ENCODE measurements at places on chromosomes 5 and 9.

- H3K27me3 ChIP-seq: peaks cover 27% of the 10 kb centered on the region
- H3K36me3 ChIP-seq: peaks cover 2% of the 10 kb centered on the region
- no peak overlapping the region for H3K4me3 ChIP-seq
- no peak for DNase-seq
- H3K4me1 ChIP-seq: peaks cover 3% of the 10 kb centered on the region
- no peak overlapping the region for H3K27ac ChIP-seq
Observed at GRCh38 chr9:127370672-127371648, 26.0 kb upstream of the SLC2A8 start.

GRCh38 chr5:158272409-158272808 lies 413.5 kb upstream of the CLINT1 start:
- H3K27me3 ChIP-seq: peaks cover 15% of the 10 kb centered on the region
- no peak for DNase-seq
- H3K4me1 ChIP-seq: peaks cover 14% of the 10 kb centered on the region
- no peaks in the 10 kb centered on the region for H3K36me3 ChIP-seq

- peak overlapping the region; percentile 74 for H3K4me3 ChIP-seq
- peaks cover 10% of the 10 kb centered on the region for H3K4me1 ChIP-seq
- no peak for DNase-seq
Observed at GRCh38 chr9:33044677-33045282, 19.7 kb downstream of the DNAJA1 start.

- DNase-seq: no peak
- no peak overlapping the region for H3K27ac ChIP-seq
- peaks cover 38% of the 10 kb centered on the region for H3K4me1 ChIP-seq
- H3K27me3 ChIP-seq: no peaks in the 10 kb centered on the region
- H3K36me3 ChIP-seq: peaks cover 3% of the 10 kb centered on the region
Observed at GRCh38 chr5:148387325-148387724, 3.6 kb downstream of the FBXO38 start.

DNA sequence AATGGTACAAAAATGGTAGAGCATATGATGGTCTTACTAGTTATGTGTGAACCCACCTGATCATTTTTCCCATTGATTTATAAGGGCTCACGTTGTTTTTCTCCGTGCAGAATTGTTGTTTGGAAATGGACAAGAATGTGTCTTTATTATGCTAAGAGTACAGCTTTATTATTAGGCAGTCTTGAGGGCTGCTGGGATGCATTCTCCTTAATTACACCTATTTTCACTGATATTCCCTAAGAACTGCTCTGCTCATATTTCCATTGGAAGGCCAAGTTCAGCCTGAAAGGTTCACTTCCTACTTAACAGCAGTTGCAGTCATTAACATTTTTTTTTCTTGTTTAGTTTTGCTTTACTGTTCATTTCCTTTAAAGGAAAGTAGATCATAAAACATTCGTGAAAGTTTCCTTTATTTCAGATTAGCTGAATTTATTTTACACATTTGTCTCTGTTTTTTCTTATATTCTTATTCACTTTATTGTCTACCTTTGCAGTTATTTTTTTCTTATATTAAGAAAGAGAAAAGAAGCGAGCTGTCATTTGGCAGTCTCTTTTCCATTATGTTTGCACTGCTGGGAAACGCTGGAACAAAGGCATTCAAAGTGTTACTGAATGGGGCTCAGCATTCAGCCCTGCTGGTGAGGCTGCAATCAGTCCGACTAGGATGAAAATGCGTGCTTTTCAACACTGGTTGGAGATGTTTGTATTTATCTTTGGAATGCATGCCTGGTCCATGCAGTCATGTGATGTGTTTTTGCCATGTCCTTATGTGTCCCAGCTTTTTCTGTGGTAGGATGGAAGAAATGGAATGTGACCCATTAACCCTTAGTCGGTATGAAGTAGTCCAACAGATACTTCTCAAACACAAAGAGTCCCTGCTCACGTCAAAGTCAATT lies 602.7 kb upstream of the ZNF608 start:
- no peaks in the 10 kb centered on the region for H3K36me3 ChIP-seq
- no peak for DNase-seq
- peaks cover 19% of the 10 kb centered on the region for H3K4me1 ChIP-seq
- no peaks in the 10 kb centered on the region for H3K27me3 ChIP-seq
- peak overlapping the region; percentile 56 for H3K27ac ChIP-seq

DNA sequence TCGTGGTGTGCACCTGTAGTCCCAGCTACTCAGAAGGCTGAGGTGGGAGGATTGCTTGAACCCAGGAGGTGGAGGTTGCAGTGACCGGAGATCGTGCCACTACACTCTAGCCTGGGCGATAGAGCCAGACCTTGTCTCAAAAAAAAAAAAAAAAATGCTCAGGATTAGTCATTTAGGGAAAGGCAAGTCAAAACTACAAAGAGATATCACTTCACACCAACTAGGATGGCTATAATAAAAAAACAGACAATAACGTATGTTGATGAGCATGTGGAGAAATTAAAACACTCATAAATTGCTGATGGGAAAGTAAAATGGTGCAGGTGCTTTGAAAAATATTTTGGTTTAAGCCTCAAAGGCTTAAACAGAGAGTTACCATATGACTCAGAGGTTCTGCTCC lies 6.3 kb upstream of the ANKRD34B start:
- no peaks in the 10 kb centered on the region for H3K4me1 ChIP-seq
- no peak overlapping the region for H3K27ac ChIP-seq
- no peak overlapping the region for H3K4me3 ChIP-seq

GRCh38 chr9:126293522-126293889 lies 33.1 kb upstream of the MVB12B start:
- H3K4me1 ChIP-seq: no peaks in the 10 kb centered on the region
- H3K27ac ChIP-seq: no peak overlapping the region
- H3K4me3 ChIP-seq: no peak overlapping the region

- no peak overlapping the region for H3K4me3 ChIP-seq
- no peaks in the 10 kb centered on the region for H3K36me3 ChIP-seq
- H3K27me3 ChIP-seq: no peaks in the 10 kb centered on the region
- no peak overlapping the region for H3K27ac ChIP-seq
Observed at GRCh38 chr5:86917117-86917579, 299.4 kb downstream of the COX7C start.

DNA sequence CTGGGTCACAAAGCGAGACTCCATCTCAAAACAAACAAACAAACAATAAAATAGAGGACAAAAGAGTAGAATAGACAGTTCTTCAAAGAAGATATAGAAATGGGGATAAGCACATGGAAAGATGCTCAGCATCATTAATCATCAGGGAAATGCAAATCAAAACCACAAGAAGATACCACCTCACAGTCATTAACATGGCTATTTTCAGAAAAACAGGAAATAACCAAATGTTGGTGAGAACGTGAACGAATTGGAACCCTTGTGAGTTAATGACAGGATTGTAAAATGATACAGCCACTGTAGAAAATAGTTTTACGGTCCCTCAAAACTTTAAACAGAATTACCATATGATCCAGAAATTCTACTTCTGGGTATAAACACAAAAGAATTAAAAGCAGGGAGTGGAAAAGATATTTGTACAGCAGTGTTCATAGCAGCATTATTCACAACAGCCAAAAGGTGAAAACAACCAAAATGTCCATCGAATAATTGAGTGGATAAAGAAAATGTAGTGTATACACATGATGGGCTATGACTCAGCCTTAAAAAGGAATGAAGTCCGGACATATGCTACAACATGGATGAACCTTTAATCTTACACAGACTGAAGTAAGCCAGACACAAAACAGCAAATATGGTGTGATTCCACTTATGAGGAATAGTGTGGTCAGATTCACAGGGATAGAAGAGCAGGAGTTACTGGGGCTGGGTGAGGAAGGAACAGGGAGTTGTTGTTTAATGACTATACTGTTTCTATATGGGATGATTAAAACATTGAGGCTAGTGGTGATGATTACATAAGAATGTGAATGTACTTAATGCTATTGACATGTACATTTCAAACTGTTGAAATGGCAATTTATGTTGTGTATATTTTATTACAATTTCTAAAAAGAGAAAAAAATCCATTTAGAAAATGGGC lies 19.7 kb downstream of the OR2V2 start:
- no peaks in the 10 kb centered on the region for H3K36me3 ChIP-seq
- peaks cover 9% of the 10 kb centered on the region for H3K4me1 ChIP-seq
- H3K27me3 ChIP-seq: peaks cover 95% of the 10 kb centered on the region
- H3K4me3 ChIP-seq: no peak overlapping the region

DNA sequence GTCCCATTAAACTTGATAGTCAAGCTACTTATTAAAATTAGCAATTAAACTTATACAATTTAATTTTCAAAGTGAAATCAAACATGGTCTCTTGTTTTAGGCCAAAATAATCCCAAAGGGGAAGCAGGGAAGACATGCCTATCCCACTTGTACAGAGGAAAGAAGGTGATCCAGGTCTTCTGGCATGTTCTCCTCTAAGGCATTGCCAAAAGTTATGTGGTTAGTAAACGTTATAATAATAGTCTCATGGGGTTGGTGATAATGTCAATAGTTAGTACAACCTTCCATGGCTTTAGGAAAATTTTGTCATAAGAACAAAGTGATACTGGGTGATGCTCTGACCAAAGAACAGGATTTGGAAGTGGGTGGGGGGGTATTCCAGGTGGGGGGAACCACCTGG lies 52.8 kb downstream of the ROR2 start:
- H3K27me3 ChIP-seq: no peaks in the 10 kb centered on the region
- H3K4me3 ChIP-seq: no peak overlapping the region
- peaks cover 62% of the 10 kb centered on the region for H3K4me1 ChIP-seq
- peak overlapping the region; percentile 82 for H3K27ac ChIP-seq
- DNase-seq: no peak

DNA sequence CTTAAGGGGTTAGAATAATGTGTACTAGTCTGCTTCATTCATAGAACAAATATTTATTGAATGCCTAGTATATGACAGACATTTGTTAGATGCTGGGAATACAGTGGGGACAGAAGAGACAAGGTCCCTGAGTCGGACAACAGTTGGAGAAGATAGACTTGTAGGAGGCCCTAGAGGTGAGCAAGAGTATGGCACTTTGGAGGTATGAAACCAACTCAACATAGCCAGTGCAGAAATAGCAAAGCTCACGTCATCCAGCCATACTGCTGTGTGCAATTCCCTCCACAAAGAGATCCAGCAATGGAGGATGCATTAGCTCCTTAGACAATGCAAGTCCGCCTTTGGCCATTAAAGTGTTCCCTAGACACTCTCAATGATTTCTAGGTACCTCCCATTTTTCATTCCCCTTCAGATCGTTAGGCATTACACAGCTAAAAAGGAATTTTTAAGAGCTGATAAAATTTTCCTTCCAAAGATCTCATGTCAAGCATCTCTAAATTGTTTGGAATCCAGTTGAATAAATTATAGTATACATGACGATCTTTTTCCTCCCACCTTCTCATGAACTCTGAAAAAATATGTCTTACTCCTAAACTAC lies 1949.6 kb upstream of the WWC1 start:
- DNase-seq: no peak
- H3K4me3 ChIP-seq: no peak overlapping the region
- no peaks in the 10 kb centered on the region for H3K36me3 ChIP-seq
- peaks cover 8% of the 10 kb centered on the region for H3K27me3 ChIP-seq

Data from progenitor cell of endocrine pancreas (in vitro differentiated cells).